NCI-H1436 treated with DMSO at 0.1 percent for 48 hours (cell line): ENCODE measurements at places on chromosomes 1 and 21.

GRCh38 chr1:109928591-109929111 lies 18.0 kb downstream of the CSF1 start:
- DNase-seq = no peak

GRCh38 chr1:24727501-24728216 lies 17.6 kb upstream of the CLIC4 start:
- no peak for DNase-seq

DNA sequence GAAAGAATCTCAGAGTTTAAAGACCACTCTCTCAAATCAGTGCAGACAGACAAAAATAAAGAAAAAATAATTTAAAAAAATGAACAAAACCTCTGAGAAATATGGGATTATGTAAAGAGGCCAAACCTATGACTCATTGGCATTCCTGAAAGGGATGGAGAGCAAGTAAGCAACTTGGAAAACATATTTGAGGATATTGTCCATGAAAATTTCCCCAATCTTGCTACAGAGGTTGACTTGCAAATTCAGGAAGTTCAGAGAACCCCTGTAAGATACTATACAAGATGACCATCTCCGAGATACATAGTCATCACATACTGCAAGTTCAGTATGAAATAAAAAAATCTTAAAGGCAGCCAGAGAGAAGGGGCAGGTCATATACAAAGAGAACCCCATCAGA lies 43.7 kb upstream of the IVNS1ABP start:
- no peak for DNase-seq

GRCh38 chr1:91314643-91315042 lies 90.0 kb downstream of the HFM1 start:
- DNase-seq = no peak

- no peak for DNase-seq
Observed at GRCh38 chr1:205129447-205130029, 7.8 kb upstream of the RBBP5 start.

- peak; percentile 48 for DNase-seq
Observed at GRCh38 chr1:198156111-198156744, 570 bp upstream of the NEK7 start.

- DNase-seq = peak; percentile 88
Observed at GRCh38 chr1:29853716-29854330, 617.5 kb downstream of the PTPRU start.

DNA sequence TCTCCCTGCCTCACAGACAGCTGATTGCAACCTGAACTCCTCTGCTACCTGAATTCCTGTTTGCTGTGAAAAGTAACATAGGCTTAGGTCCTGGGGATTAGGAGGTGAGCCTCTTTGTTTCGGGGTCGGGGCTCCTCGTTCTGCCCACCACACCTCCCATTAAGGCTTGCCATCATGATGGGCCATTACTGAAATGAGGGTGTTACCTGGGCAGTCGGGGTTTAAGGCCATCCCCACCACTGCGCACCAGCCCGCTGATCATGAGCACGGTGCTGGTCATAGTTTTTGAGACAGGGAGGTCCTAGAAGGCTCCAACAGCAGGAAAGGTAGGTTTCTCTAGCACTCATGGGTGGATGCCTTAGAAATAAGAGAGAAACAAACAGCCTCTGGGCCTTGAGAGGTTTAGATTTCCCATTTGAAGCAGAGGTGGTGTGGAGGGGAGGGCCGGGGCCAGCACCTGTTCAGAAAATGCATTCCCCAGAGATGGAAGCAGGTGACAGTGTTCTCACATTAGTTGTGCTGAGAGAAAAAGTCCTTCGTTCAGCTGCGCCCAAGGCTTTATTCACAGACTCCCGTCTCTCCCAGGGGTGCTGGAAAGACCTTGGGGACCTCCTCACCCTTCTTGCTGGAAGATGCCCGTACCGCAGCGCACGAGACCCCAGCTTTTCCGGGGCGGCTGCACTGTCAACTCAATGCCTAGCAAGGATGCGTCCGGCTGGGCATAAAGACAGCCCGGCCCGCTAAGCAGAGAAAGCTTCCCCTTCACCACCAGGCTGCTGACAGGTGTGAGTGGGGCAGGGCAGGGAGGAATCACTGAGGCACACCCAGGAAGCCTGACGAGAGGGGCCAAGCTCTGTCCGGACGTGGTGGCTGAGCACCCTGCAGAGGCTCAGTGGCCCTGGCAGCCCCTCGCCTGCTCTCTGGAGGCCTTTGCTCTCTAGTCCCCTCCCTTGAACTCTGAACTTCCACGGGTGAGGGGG lies 125.5 kb downstream of the PGBD5 start:
- DNase-seq = peak; percentile 69

GRCh38 chr1:47866601-47867437 lies 130.4 kb downstream of the TRABD2B start:
- no peak for DNase-seq

GRCh38 chr1:172915271-172915670 lies 135.5 kb downstream of the TNFSF18 start:
- no peak for DNase-seq

DNA sequence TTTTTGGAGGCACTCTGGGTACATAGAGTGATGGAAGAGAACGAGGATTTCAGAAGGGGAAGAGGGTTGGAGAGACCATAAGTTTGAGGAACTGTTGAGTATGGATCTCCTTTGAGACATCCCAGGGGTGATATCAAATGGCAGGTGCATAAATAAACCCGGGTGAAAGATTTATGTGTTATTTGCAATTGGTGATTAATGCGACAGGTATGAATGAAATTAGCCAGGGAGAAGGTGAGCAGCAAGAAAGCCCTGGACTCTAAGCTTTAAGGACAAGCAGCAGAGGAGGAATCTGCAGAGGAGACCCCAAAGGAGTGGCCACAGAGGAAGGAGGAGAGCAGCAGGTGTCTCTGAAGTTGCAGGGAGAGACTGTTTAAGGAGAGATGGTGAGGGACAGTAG lies 8.8 kb upstream of the REN start:
- no peak for DNase-seq

DNA sequence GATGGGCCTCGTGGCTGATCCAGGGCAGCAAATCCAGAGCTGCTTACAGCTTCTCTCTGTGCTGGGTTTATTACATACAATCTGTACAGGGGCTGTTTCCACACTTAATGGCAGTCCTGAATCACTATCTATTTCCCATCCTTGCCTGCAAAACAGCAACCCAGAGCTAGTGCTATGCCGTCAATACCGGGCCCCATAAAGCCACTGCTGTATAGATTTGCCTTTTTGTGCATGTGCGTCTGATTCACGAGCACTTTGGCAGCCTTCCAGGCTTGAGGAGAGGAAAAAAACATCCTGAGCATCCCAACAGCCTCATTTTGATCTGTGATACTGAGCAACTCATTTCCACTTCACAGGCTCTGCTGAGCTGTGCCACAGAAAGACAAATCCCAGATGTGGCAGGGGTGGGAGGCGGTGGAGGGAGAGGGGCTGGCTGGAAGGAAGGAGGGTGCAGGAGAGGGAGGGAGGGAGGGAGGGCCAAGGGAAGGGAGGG lies 65.2 kb upstream of the TARBP1 start:
- DNase-seq = peak; percentile 55

DNA sequence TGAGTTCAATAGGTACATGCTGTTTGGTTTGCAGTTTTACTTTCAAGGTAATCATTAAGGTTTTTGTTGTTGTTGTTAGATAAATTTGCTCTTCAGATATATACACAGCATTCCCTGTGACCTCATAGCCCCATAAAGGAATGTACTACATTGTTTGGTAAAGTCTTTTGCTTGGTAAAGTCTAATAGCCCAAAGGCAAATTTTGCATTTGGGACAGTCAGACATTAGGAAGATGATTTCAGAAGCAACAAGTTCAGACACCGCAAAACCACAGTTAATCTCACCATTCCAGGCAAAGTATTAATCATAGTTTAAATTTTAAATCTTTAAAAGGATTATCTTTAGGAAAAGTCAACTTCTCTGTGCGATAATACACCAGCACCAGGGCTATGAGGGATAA lies 32.6 kb upstream of the PYHIN1 start:
- DNase-seq = no peak

- no peak for DNase-seq
Observed at GRCh38 chr21:41701749-41702148, 65.1 kb downstream of the RIPK4 start.

DNA sequence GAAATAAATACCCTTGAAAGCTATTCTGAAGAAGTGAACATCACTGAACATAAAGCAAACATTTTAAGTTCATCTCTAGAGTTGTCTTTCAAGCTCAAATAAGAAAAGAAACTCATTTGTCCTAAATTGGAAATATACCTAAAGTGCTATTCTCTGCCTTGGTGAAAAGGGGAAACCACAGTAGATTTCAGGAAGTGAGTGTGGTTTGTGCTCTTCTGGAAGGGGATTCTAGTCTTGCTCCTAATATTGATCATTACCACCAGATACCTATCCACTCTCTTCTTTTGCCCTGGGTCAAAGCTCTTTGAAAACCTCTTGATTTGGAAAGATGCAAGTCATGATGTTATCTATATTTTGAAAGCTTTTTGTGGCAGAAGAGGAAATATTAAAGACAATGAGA lies 798.1 kb downstream of the ADGRL2 start:
- DNase-seq = no peak

- DNase-seq = no peak
Observed at GRCh38 chr1:173870252-173871075, 2.3 kb downstream of the ZBTB37 start.

GRCh38 chr1:39625462-39626273 lies 13.8 kb downstream of the HEYL start:
- DNase-seq = no peak

- no peak for DNase-seq
Observed at GRCh38 chr1:4263699-4264098, 363.6 kb upstream of the C1orf174 start.

- DNase-seq = no peak
Observed at GRCh38 chr1:162373541-162374260, 3.0 kb downstream of the SPATA46 start.

DNA sequence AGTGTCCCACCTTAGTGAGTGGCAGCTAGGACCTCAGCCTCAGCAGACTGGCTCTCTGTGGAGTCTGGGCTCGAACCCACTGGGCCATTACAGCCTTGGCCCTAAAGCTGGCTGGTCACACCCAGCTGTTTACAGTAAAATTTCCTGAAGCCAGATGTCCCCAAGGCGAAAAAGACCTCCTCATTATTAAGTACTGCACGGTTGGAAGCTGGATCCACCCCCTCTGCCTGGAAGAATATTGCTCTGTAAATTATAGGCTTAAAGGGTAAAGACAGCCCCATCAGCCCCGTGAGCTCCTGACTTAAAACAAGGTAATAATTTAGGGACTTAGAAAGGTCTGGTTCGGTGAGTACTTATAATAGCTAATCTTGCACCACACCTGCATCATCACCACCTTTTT lies 30.3 kb upstream of the TMEM51 start:
- no peak for DNase-seq

DNA sequence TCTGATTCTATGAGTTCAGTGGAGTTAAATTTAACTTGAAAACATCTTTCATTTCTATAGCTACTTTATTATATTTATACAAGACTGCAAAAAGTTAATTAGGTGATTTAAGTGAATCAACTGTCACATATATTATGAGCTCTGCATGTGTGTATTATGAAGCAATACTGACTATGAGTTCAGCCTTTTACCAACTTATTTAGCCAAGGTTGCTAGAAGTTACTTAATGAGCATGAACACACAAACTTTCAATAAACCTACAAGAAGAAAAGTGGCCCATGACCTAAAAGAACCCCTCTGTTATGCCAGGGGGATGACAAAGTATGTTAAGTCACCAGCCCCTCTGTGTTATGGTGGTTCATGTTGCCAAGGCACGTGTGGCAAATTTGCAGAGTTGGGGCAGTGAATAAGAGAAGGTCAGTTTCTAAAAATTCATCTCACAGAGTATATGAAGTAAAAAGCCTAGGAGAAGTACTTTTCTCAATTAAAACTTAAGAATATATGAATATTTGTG lies 86.7 kb upstream of the LYPLAL1 start:
- no peak for DNase-seq

- no peak for DNase-seq
Observed at GRCh38 chr1:110541906-110542395, 23.0 kb upstream of the KCNA10 start.

- DNase-seq = peak; percentile 49
Observed at GRCh38 chr1:154955718-154956543, at the start of gene PBXIP1. Gene PBXIP1, minus strand, starts transcription at chr1:154956099. Its CDS starts 2,378 bp downstream, at chr1:154953721.

DNA sequence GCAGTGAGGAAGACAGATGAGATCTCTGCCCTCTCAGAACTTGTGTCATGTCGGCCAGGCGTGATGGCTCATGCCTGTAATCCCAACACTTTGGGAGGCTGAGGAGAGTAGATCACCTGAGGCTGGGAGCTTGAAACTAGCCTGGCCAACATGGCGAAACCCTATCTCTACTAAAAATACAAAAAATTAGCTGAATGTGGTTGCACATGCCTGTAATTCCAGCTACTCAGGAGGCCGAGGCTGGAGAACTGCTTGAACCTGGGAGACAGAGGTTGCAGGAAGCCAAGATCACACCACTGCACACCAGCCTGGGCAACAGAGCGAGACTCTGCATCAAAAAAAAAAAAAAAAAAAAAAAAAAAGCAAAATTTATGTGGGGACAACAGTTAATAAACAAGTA lies 40.9 kb upstream of the RALGPS2 start:
- DNase-seq = no peak

- no peak for DNase-seq
Observed at GRCh38 chr1:164643018-164643417, 84.0 kb downstream of the PBX1 start.

DNA sequence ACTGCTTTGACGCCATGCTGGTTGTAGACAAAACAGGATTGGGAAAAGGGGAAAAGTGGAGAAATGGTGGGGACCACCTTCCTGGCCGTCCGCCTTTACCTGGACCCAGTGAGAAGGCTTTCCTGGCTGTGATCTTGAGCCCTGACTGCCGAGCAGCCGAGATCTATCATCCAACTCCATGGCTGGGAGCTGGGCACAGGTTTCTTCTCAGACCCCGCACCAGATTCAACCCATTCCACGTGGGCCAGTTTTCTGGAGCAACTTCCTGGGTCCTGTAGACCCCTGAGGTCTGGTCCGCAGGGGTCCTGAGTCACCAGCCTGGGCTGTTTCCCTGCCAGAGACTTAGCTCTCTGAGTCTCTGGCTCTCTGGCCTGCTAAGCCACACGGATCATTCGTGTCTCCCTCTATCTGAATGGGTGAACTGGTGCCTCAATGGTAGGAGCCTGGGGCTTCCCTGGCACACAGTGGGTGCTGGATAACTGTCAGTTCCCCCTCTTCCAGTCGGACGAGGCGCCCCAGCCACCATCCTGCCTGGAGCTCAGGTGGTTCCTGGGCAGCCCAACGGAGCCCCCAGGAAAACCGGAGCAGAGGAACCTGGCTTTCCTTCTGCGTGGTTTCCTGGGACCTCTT lies 4.5 kb upstream of the NPHP4 start:
- no peak for DNase-seq
